DND-41 (cell line): ENCODE measurements at places on chromosomes 6 and 20.

GRCh38 chr6:110946498-110946897 is 12.0 kb upstream of the GTF3C6 start:
- no peak for DNase-seq
- no peak overlapping the region for H3K27ac ChIP-seq
- no peaks in the 10 kb centered on the region for H3K4me1 ChIP-seq
- H3K36me3 ChIP-seq = no peaks in the 10 kb centered on the region
- H3K27me3 ChIP-seq = no peaks in the 10 kb centered on the region

DNA sequence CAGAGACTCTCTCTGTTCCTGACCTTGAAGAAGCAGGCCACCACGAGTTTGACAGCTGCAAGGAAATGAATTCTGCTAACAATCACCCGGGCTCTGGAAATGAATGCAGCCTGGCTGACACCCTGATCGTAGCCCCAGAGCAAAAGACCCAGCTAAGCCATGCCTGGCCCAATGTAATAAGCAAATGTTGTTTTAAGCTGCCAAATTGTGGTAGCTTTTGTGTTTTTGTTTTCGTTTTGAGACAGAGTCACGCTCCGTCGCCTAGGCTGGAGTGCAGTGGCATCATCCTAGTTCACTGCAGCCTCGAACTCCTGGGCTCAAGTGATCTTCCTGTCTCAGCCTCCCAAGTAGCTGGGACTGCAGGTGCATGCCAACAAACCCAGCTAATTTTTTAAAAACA is 3.3 kb upstream of the OXT start:
- H3K27me3 ChIP-seq = no peaks in the 10 kb centered on the region
- H3K4me3 ChIP-seq = no peak overlapping the region
- H3K27ac ChIP-seq = no peak overlapping the region

DNA sequence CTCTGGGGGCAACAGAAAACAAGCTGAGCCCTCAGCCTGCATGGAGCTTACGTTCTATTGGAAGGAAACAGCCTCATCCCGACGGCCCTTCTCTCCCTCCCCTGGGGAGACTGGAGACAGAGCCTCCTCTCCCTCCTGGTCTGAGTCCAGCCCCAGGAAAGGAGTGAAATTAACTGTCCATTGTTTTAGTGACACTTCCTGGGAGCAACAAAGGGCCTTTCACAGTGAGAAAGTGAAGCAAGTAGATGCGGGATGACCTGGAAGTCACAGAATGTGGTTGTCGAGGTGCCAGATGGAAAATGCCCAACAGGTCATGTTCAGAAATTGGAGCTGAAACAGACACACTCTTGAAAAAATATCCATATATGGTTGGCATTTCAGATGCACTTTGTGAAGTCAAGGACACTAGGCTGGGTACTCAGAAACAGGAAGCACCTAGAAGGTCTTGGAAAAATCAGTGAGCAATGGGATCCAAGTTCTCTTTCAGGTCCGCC is 77.8 kb downstream of the TFAP2C start:
- no peaks in the 10 kb centered on the region for H3K4me1 ChIP-seq
- H3K27me3 ChIP-seq = no peaks in the 10 kb centered on the region

- no peaks in the 10 kb centered on the region for H3K4me1 ChIP-seq
- no peak overlapping the region for H3K4me3 ChIP-seq
- no peaks in the 10 kb centered on the region for H3K36me3 ChIP-seq
- no peak for DNase-seq
Observed at GRCh38 chr6:123420512-123420911, 216.2 kb downstream of the TRDN start.

GRCh38 chr6:9708600-9708999 is 706.3 kb downstream of the TFAP2A start:
- no peak overlapping the region for H3K4me3 ChIP-seq
- no peak overlapping the region for H3K27ac ChIP-seq
- H3K4me1 ChIP-seq = no peaks in the 10 kb centered on the region
- H3K36me3 ChIP-seq = no peaks in the 10 kb centered on the region

GRCh38 chr20:48463916-48464315 is 363.9 kb downstream of the PREX1 start:
- H3K4me3 ChIP-seq = no peak overlapping the region
- H3K36me3 ChIP-seq = no peaks in the 10 kb centered on the region
- no peaks in the 10 kb centered on the region for H3K27me3 ChIP-seq
- no peak overlapping the region for H3K27ac ChIP-seq
- DNase-seq = no peak
- H3K4me1 ChIP-seq = no peaks in the 10 kb centered on the region

- H3K36me3 ChIP-seq = no peaks in the 10 kb centered on the region
- no peak for DNase-seq
- no peaks in the 10 kb centered on the region for H3K4me1 ChIP-seq
- H3K4me3 ChIP-seq = no peak overlapping the region
- H3K27ac ChIP-seq = no peak overlapping the region
Observed at GRCh38 chr20:16349523-16350260, 223.6 kb downstream of the KIF16B start.

- H3K27ac ChIP-seq = peak overlapping the region; percentile 80
- H3K27me3 ChIP-seq = no peaks in the 10 kb centered on the region
- H3K4me3 ChIP-seq = no peak overlapping the region
- peak; percentile 64 for DNase-seq
Observed at GRCh38 chr20:45318948-45319347, 10.8 kb upstream of the MATN4 start.

- no peaks in the 10 kb centered on the region for H3K4me1 ChIP-seq
- no peak for DNase-seq
- peaks cover 26% of the 10 kb centered on the region; the same call in 1 of the 2 replicates for H3K36me3 ChIP-seq
Observed at GRCh38 chr6:121222656-121223055, 111.6 kb downstream of the TBC1D32 start.

- H3K36me3 ChIP-seq = peaks cover 13% of the 10 kb centered on the region; the same call in 1 of the 2 replicates
- H3K4me3 ChIP-seq = no peak overlapping the region
- no peaks in the 10 kb centered on the region for H3K4me1 ChIP-seq
- no peak for DNase-seq
- no peaks in the 10 kb centered on the region for H3K27me3 ChIP-seq
Observed at GRCh38 chr6:156809034-156809433, 31.9 kb downstream of the ARID1B start.

DNA sequence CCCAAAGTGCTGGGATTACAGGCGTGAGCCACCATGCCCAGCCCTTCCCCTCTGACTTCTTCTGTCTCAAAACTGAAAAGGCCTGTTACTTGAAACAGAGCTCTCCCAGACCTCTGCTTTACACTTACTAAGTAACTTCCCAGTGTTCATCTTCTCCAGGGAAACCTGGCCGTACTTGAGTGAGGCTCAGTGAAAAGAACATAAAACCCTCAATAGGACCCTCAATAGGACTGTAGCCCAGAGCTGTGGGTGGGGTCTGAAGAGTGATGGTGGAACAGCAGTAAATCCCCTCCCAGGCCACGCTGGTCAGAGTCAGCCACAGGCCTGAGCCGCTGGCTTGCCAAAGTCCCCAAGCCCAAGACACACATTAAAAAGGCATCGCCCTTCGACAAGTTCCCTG is 145.4 kb downstream of the NFATC2 start:
- H3K36me3 ChIP-seq = no peaks in the 10 kb centered on the region
- no peaks in the 10 kb centered on the region for H3K4me1 ChIP-seq
- DNase-seq = no peak
- peaks cover 4% of the 10 kb centered on the region for H3K27me3 ChIP-seq

DNA sequence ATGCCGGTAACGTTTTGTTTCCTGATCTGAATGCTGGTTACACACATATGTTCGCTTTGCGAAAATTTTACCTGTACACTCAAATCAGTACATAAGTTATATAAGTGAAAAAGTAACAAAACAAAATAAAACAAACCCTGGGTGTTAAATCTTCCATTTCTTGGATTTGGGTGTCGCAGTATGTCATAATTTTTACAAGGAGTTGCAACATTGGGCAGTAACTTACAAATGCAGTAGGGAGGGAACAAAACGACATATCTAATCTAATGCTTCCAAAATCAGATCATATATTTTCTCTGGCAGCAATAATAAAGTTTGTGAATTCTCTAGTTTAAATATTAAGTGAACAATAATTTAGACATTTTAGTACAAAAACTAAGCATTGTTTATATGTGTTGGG is 25.2 kb downstream of the SNX14 start:
- H3K27me3 ChIP-seq = no peaks in the 10 kb centered on the region
- H3K36me3 ChIP-seq = peaks cover 21% of the 10 kb centered on the region
- no peak overlapping the region for H3K4me3 ChIP-seq
- no peak for DNase-seq
- H3K27ac ChIP-seq = no peak overlapping the region

DNA sequence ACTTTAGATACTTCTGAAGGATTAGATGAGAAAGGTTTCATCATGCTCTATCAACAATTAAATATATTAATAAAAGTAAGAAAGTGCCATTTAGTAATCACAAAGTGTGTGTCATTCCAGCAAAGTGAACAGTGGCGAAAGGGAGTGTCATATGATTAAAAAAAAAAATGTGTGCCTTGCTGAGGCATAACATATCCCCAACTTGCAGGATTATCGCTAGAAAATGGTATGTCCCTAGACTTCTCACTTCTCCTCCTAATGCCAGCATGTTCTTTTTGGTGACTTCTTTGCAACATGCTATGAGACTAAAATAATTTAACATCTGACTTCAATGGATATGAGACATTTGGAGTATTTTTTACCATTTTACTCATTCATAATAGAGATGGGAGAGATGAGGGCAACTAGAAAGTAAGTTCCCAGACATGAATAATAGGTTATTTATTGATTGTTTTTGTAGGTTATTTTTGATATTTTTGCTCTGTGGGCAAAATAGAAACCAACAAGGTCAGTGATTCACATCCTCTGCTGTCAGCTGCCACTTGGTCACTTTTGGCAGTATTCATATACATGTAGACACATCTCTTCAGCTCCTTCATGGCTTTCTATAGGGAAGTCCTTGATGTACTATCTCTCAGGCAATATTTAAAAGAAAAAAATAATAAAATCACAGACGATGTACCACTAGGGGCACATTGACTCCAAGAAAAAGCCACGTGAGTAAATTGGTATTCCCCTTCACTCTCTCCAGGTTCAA is 370.1 kb downstream of the BMP2 start:
- no peak overlapping the region for H3K4me3 ChIP-seq
- H3K27ac ChIP-seq = no peak overlapping the region
- H3K27me3 ChIP-seq = no peaks in the 10 kb centered on the region
- no peak for DNase-seq
- H3K36me3 ChIP-seq = no peaks in the 10 kb centered on the region

DNA sequence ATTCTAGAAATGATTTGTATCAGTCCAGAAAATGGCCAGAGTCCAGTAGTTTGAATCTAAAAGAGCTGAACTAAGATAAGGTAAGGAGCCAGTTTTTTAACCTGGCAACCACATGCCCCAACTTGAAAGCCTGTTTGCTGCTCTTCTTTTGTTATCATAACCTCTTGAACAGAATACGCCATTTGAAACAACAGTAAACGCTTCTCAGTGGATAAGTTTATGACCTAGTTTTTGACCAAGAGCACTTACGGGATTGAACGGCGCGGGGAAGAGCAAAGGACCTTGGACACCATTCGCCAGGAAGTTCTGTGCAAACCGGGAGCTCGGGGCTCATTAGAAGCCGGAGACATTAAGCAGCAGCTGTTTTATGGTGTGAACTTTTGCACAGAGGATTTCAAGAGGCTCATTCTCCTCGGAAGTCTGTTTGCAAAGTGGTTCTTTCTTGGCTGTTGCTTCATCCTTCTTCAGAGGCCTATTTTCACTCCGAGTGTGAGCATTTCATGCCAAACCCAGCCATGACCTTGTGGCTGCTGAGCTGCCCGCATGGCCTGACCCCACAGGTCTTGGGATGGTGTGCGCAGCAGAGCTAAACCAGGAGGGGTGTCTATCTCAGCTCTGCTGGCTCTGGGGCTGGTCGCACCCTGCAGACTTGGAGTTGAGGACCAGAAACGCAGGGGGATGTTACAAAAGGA is 215.1 kb downstream of the SOX4 start:
- DNase-seq = no peak
- H3K27ac ChIP-seq = peak overlapping the region; percentile 77
- no peaks in the 10 kb centered on the region for H3K27me3 ChIP-seq
- H3K4me1 ChIP-seq = peaks cover 35% of the 10 kb centered on the region

DNA sequence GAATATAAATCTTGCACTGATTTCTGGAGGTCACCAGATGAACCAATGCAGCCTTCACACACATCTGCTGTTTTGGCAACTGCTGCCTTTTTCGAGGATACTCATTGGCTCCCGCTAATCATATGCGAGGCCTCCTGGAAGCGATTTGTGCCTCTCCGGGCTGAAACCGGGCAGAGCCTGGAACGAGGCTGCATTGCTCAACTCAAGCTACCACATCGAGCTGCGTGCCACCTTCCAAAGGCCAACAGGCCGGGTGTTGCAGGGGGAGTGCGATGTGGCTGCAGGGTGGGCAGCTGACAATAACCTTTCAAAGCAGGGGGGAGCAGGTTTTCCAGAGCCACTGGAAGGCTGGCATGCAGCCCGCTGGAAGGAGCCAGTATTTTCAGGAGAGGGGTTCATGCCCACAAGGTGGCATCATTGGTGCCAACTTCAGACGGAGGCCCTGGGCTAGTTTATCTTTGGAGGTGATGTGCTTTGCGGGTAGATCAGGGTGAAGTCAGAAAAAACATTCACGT is 122.6 kb upstream of the IFNGR1 start:
- no peaks in the 10 kb centered on the region for H3K36me3 ChIP-seq
- H3K27ac ChIP-seq = no peak overlapping the region
- peaks cover 14% of the 10 kb centered on the region for H3K4me1 ChIP-seq
- H3K27me3 ChIP-seq = no peaks in the 10 kb centered on the region
- peak; percentile 43 for DNase-seq

DNA sequence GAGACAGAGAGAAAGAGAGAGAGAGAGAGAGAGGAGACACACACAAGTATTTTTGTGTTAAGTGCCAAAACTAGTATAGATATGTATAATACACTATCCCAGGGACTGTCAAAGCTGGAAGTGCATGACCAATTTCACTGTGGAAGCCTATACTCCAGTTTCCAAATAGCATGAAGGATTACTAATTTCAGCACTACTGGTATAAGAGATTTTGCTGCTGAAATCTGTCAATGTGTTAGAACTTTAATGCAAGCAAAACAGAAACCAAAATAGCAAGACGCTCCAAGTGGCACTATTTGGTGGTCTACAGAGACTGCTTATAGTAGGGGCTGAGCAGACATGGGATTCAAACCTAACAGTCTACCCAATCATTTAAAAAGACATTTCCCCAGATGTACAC is 284.8 kb downstream of the BTBD9 start:
- no peaks in the 10 kb centered on the region for H3K36me3 ChIP-seq
- H3K4me3 ChIP-seq = no peak overlapping the region
- H3K27ac ChIP-seq = no peak overlapping the region
- no peaks in the 10 kb centered on the region for H3K4me1 ChIP-seq

DNA sequence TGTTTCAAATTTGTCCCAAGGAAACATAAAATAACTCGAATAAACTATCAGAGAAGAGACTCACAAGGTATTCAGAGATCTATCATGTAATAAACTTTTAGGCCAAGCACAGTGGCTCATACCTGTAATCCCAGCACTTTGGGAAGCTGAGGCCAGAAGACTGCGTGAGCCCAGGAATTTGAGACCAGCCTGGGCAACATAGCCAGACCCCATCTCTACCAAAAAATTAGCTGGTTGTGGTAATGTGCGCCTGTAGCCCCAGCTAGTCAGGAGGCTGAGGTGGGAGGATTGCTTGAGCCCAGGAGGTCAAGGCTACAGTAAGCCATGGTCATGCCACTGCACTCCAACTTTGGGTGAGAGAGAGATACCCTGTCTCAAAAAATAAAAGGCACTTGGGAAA is 79.2 kb upstream of the GCM1 start:
- H3K27ac ChIP-seq = no peak overlapping the region
- H3K27me3 ChIP-seq = no peaks in the 10 kb centered on the region
- DNase-seq = no peak
- no peak overlapping the region for H3K4me3 ChIP-seq
- H3K36me3 ChIP-seq = no peaks in the 10 kb centered on the region
